ENCODE measurements at places on chromosomes 12 and 14. TPM values are rescaled to one million over a fixed set of nuclear protein-coding genes. Genes with fewer than 3 reads are reported as not detected.

Gene FAM181A
- not detected for total RNA-seq

DNA sequence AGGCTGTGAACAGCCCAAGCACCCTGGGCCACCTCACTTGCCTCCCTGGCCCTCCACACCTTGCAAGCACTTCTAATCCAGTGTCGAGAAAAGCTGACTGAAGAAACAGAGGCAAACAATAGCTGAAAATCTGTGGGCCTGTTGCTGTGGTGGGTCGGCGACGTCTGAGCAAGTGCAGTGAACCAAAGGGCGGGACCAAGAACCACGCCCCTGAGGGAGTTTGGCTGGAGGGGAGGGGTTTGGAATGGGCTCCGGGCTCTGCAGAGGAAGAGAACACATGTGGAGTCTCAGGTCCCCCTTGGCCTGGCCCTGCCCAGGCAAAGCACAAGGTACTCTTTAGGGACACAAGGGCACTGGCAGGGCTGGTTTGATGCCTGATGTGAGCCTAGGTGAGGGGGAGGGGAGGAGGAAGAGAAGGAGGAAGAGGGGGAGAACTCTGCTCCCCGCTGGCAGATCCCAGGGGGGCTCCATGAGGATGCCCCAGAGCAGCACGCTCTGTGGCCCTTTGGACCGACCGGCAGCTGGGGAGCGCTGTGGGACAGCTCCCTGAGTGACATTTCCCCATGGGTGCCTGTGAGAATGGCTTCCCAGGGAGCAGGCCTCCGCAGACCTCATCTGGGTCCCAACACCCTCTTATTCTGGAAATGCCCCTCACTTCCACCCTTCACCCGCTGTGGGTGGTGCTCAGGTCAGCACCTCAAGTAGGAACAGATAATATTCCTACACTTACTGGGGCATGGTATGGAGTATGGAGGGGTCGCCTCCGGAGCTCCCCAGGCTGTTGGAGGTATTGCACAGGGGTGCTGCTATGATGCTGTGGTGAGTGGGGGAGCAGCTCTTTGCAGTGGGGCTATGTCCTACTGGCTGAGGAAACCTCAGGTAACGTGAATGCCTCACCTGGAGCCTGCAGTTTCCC is 85.5 kb downstream of the CPSF2 start:
- no peak for DNase-seq

Gene IFNG-AS1
- total RNA-seq: not detected

GRCh38 chr14:50619569-50620141 is 48.5 kb downstream of the SAV1 start:
- DNase-seq: no peak

DNA sequence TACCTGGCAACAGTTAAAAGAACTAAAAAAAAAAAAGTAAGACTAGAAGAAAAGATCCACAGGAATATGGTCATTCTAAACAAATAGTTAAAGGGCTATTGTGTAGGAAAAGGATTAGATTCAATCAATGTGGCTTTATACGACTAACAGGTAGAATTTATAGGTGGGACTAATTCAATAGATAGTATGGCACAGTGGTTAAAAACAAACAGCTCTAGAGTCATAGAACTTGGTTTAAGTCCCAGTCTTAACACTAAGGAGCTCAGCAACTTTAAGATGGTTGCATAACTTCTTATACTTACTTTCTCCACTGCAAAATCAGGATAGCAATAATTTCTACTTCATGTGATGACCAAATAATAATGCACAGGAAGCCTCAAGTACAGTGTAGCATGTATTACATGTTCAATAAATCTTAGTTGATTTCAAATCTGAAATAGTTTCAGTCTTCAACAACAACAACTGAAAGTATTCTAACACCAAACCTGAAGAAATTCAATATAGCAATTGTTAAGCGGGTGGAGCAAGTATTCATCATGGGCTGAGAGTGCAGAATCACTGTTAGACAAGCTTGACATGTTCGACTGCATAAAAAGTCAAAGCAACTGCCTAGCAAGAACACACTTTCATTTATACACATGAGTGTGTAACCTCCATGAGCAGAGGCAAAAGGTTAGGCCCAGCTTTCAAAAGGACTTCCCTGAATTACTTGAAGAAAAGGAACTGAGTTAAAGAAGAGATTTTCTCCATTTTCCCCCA is 50.4 kb downstream of the ITPR2 start:
- no peak for DNase-seq

Measured in right cardiac atrium (tissue), 5 donors.